ENCODE measurements at places on chromosomes 13 and 19.

DNA sequence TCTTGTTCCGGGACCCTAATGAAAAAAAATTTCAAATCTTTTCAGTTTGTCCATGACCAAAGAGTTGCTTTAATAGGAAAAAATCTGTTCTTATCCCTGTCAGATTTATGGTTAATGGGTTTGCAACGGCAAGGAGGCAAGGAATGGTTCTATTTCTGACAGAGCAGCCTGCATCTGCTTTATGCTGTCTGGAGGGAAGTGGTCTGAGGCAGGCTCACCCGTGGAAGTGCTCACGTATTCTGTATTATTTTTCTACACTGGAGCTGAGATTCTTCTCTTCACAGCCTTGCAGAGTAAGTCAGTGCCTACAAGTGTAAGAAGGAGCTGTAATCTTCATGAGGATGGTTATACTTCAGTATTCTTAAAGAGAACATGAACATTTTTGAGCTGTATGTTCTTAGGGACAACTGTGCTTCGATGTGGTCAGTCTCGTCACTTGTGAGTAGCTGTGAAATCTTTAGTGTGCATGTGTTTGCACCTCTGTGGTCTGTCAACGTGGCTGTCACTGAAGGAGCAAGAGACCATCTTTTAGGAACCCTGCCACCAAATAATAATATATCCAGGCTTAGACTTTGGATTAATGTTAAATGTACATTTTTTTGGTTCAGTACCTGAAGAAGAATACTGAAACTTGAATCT lies 114.3 kb downstream of the DNAJC3 start:
- DNase-seq: no peak

- DNase-seq: peak; percentile 39
Measured at GRCh38 chr19:40717325-40717879, 490 bp downstream of the ITPKC start.

GRCh38 chr13:105364191-105364590 lies 1171.3 kb downstream of the EFNB2 start:
- no peak for DNase-seq

DNA sequence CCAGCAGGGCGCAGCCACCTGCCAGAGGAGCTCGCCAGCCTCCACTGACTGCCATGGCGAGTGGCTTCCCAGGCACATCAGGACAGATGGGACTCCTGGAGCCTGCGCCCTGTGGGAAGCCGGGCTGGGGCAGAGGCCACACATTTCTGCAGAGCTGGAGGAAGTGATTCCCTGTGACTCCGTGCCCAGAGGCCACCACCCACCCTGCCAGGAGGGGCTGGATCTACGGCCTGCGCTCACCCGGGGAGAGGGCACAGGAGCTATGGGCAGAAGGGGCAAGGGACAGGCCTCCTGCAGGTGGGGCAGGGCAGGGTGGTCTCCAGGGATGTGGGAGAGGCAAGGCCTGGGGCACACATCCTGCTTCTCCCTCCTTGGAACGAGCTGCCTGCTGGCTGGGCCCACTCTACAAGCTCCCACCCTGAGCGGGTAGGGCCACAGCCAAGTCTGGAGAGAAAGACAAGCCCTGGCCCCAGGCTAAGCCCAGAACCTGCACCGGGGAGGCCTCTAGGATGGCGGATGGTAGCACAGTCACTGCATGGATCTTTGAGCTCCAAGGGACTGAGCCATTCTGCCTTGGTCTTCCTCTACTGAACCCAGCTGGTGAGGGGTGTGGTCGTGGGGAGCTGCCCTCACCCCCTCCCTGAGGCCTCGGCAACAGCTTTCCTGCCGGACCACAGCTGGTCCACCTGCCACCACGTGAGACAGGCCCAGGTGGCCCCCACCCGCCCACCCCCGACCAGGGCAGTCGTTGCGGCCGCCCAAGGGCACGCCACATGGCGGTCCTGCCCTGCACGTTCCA lies 40.6 kb downstream of the CEBPG start:
- no peak for DNase-seq

GRCh38 chr19:33689138-33689746 lies 67.5 kb downstream of the CHST8 start:
- no peak for DNase-seq

GRCh38 chr19:13120817-13121216 lies 2.8 kb downstream of the NACC1 start:
- DNase-seq: peak; percentile 73

- DNase-seq: no peak
Measured at GRCh38 chr13:35293579-35294226, 182.8 kb downstream of the MAB21L1 start.

GRCh38 chr13:108069521-108070210 lies 145.7 kb downstream of the LIG4 start:
- DNase-seq: no peak

DNA sequence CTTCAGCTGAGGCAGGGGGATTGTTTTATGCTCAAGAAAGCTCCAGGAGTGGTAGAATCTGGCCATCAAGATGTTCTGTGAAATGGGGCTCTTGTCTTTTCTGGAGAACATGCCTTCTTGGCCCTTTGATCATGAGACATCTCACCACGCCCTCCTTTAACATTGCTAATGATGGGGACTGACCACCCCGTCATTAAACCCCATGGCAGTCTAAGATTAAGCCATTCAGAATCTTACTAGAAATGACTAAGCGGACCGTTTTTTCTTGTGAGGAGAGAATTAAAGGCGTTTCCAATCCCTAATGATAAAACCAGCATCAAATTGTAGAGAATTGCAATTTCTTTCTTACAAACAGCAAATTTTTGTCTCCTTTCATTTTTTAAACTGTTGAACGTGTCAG lies 89.4 kb downstream of the COL4A2 start:
- DNase-seq: no peak

DNA sequence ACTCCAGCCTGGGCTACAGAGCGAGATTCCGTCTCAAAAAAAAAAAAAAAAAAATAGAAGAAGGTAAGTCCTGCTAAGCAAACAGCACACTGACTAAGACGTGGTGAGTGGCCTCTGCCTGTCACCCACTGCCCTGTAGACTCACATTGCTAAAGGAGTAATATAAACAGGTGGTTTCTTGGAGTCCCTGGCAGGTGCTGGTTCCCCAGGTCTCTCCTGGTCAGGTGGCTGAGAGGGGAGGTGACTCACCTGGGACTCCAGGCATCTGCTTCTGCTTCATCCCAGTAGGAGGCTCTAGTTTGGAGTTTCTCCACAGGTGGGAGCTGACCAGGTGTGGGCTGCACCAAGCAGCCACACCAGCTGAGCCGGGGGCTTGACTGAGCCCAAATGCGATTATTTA lies at the start of gene OR10H1:
TSS of gene OR10H1 (minus strand) at position 359 of the 400 bp plus-strand sequence. CDS start 7,627 bp downstream, outside the sequence.
- DNase-seq: no peak

GRCh38 chr19:3124630-3125029 lies 11.2 kb upstream of the GNA15 start:
- no peak for DNase-seq

- no peak for DNase-seq
Measured at GRCh38 chr19:10152100-10152499, 32.4 kb upstream of the EIF3G start.

DNA sequence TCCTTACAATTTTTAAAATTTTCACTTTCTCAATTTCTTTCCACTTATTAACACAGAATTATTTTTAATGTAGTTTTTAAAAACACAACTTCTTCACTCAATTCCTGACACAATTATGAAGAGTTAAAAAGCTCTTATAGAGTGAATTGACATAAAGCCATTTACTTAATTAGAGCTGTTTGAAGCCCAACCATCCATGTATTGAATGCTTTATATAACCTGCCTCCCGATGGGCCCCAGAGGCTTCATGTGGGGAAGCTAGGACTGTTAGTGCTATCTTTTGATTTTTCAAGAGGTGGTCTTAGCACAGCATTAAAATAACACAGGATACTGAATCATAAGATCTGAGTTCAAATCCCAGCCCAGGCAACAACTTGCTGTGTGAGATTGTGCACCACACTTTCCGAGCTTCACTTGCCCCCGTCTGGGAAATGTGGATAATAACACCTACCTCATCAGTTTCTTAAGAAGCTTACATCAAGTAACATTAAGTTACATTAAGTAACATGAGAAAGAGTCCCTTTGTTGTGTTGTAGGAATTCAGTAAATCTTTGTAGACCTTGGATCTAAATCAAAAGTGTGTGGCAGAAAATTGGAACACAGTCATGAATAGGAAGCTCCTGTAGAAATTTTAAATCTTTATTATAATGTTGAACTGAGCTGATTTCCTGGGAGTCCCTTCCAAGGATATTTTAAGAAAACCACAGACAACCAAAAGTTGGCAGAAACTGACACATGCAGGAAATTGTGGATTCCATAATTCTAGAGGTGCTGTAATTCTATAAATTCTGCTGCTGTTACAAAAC lies 5.5 kb upstream of the ENOX1 start:
- peak; percentile 69 for DNase-seq

DNA sequence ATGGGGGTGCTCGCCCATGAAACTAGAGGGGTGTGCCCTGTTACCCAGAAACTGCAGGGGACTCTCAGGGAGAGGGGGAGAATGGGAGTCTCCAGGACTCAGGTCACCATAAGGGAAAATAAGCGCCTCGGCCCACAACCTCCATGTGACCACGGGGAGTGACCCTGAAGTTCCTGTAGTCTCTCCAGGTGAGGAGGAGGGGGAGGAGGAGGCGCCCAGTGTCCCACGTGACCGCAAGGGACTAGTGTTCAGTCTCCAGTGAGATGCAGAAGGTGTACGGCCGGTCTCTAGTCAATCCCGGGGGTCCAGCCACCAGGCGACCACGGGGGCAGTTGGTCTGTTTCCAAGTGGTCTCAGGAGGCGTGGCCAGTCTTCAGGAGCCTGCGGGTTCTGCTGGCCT lies 16.0 kb downstream of the TM6SF2 start:
- DNase-seq: no peak

DNA sequence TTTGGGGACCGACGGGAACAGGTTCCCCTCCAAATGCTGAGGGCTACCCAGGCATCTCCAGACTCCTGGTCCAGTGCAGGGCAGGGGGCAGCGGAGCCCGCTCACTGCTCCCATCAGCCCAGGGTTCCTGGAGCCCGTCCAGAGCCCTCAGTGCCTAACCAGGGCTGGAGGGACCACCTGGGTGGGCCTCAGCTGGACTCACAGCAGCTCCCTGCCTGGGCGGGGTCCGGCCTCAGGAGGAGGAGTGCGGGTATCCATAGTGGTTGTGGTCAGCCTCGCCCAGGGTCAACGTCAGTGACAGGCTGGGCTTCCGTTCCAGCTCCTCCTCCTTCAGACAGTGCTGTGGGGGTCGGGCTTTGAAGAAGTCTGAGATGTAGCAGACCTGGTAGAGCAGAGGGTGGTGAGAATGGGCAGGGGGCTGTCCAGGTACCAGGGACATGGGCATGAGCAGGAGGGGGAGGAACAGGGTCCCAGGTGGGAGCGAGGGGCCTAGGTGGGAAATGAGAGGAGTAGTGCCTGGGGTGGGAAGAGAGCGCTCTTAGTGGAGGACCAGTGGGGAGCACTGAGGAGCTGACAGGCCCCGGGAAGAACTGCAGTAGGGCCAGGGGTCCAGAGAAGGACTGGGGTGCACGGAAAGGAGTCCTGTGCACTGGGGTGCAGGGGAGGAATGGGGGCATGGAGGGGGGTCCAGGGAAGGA lies 9.9 kb downstream of the PLPP2 start:
- DNase-seq: no peak

- no peak for DNase-seq
Measured at GRCh38 chr19:54875506-54875905, 1.5 kb downstream of the FCAR start.

GRCh38 chr19:48332662-48333466 lies 7.5 kb downstream of the EMP3 start:
- peak; percentile 99 for DNase-seq

GRCh38 chr13:48040896-48041295 lies 3.4 kb downstream of the NUDT15 start:
- no peak for DNase-seq

- DNase-seq: no peak
Measured at GRCh38 chr13:33480561-33480960, 195.0 kb upstream of the STARD13 start.

GRCh38 chr19:16026131-16026530 lies 50.2 kb upstream of the TPM4 start:
- no peak for DNase-seq

DNA sequence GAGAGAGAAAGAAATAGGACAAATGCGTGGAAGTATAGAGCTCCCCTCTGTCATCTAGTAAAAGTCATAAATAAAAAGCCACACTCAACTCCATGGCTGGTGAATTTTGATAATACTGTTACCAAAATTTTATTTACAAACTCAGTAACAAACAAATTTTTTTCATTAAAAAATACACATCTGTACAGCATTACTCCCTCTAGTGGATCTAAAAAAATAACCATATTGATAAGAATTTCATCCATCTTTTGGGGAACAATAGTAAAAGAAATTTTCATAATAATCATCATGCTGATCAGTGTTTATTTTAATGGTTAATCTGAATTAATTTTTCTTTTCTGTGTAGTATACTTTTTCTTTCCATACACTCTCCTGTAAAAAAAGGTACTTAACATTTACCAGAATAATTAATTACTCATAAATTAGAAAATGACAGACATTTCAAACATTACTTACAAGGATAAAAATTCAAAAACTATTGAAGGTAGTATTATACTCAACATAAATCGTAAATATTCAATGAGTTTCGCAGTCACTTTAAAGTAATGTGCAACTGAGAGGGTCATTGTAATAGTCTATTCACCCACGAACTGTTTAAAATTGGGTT lies 173.5 kb upstream of the LSM14A start:
- peak; percentile 28 for DNase-seq

GRCh38 chr13:43300865-43301264 lies 277.5 kb downstream of the DNAJC15 start:
- DNase-seq: peak; percentile 48

GRCh38 chr19:10820173-10820572 lies 15.8 kb downstream of the TMED1 start:
- no peak for DNase-seq

DNA sequence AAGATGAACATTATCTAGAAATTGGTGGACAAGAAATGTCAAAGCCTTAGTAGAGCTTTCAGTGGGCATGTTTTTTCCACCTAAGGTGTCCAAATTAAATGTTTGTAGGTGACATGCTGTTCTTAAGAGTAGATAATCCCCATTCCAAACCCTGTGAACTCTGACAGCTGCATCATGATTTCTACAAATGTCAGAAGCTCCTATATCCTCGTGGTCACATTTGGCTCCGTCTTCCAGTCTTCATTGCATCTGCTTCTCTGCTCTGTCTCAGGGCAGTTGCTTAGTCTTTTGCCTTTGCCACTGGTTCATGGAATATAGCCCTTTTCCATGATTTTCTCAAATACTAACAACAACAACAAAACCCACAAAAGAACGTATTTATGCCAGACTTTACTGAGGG lies 234.5 kb downstream of the DLEU7 start:
- no peak for DNase-seq

DNA sequence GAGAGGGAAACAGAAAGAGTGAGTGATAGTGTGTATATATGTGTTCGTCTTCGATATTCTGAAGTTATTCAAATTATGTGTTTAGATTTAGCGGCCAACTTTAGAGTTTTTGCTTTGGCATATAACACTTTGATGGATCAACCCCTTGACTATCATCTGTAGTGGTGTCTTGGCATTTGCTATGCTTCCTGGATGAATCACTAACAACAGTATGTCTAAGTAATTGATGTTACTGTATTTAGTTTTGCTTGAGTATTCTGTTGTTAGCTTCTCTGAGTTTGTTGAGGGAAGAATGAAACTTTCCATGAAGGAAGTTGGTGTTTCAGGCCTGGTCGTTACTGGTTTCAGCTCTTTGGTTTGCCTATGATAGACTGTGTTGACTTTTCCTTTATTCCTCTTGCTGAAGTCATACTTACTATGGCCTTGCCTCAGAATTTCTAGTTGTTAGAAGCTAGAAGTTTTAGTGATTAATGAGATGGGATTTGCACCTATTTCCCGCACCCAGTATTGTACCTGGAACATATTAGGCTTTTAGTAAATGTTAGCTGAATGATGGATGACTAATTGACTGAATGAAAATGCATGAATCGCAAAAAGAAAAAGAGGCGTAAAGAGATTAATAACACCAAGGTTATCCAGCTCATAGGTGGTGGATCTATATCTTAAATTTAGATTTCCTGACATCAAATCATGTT lies 20.7 kb downstream of the NDFIP2 start:
- DNase-seq: no peak
